Activated CD8-positive, alpha-beta T cell treated with anti-CD3 and anti-CD28 coated beads for 36 hours (primary cell): ENCODE measurements at places on chromosomes 3 and 15. TPM values are rescaled to one million over a fixed set of nuclear protein-coding genes. Genes with fewer than 3 reads are reported as not detected.
A peak's percentile ranks its signal among the peaks of the same experiment; 100 is the strongest.

- no peak for DNase-seq
Observed at GRCh38 chr3:55622116-55622515, 135.0 kb upstream of the WNT5A start.

GRCh38 chr3:194761384-194761783, 75.7 kb downstream of the FAM43A start:
- no peak for DNase-seq

DNA sequence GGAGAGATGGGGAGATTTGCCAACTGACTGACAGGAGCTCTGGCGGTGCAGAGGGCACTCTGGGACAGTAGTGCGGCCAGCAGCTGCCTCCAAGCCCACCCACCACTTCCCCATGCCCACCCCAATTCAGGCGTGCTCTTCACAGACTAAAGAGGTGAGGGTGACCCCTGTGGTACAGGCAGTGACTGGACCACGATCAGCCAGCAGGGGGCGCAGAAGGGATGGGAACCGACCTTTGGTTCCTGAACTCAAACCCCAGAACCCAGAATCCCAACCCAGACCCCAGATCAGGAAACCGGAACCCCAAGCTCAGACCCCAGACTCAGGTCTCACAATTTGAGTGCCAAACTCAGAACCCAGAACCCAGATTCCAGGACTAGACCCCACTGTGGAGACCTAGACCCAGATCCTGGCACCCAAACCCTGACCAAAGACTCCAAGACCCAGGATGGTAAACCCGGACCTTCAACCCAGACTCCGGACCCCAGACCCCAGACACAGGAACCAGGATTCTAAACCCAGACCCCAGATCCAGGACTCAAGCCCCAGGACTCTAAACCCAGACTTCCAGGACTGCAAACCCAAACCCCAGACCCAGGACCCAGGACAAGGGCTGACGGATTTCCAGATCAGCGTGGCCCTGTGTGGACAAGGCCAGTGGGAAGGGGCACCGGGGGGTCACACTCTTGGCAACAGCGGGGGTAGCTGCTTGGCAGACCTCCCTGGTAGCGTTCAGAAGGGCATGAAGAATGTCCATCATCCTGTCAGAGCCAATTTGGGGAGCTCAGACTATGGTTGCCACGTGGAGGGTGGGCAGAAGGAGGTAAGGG, 3.7 kb upstream of the MYL3 start:
- peak; percentile 87 for DNase-seq

- DNase-seq, result no peak
Observed at GRCh38 chr3:13197795-13198194, 124.6 kb upstream of the IQSEC1 start.

Gene VEPH1
- not detected for total RNA-seq

Gene TMEM212
- not detected for total RNA-seq

DNA sequence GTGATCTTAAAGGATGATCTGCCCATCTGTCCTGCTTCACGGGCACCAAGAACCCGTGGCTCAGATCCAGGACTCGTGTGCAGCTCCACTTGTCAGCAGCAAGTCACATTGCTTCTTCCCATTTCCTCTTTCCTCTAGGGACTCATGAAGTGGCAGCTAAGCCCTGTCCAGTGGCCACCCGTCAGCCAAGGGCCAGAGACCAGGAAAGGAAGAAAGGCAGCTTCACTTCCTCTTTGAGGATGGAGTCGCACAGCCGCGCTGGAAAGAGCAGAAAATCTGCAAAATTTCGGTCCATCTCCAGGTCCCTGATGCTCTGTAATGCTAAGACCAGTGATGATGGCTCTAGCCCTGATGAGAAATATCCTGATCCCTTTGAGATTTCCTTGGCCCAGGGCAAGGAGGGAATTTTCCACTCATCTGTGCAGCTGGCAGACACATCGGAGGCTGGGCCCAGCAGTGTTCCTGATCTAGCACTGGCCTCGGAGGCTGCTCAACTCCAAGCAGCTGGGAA, 28.5 kb downstream of the IL16 start:
- no peak for DNase-seq
